ENCODE measurements at places on chromosomes 6 and 20.
A peak's percentile ranks its signal among the peaks of the same experiment; 100 is the strongest.

GRCh38 chr6:137496909-137497720 is 2.9 kb upstream of the OLIG3 start:
- no peak for DNase-seq

DNA sequence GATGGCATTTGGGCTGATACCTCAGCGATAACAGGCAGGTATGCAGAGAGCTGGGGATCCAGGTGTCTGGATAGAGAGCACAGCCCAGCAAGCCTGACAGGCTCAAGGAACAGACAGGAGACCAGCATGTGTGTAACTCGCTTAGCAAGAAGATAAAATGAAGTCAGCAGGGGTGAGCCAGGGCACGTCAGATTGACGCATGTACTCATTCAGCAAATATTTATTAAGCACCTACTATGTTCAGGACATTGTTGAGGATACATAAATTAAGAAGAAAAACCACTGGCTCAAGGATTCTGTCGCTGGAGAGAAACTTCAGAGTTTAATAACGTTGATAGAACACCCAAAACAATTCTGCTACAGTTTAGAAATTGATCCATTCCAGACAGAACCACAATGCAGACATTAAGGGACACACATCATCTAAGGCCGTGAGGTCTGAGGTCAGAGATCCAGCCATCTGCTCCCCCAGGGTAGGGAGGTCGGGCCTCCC is 1.0 kb upstream of the DUSP22 start:
- DNase-seq: peak; percentile 21

- DNase-seq: no peak
These were observed 41.2 kb downstream of the SLX4IP start for GRCh38 chr20:10476319-10476724.

- no peak for DNase-seq
These were observed 28.0 kb downstream of the PEX3 start for GRCh38 chr6:143478479-143479062.

- no peak for DNase-seq
These were observed 66.0 kb downstream of the GPR6 start for GRCh38 chr6:110044096-110044495.

DNA sequence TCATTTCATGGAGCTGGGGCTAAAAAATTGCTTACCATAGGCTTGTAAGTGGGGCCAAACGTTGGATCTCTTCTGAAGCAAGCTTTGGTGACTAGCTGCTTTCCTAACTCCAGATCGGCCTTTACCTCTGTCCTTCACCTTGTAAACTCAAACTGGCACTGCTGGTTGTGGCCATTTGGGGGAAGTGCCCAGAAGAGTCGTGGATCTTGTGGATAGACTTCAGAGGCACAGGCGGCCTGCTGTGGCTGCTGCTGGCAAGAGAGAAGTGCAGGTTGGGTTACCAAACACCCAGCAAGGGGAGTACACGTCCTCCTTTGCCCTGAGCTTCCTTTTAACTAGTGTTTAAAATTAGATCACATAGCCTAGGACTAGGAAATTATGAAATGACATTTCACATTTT is 36.8 kb upstream of the KLHL31 start:
- DNase-seq: no peak

DNA sequence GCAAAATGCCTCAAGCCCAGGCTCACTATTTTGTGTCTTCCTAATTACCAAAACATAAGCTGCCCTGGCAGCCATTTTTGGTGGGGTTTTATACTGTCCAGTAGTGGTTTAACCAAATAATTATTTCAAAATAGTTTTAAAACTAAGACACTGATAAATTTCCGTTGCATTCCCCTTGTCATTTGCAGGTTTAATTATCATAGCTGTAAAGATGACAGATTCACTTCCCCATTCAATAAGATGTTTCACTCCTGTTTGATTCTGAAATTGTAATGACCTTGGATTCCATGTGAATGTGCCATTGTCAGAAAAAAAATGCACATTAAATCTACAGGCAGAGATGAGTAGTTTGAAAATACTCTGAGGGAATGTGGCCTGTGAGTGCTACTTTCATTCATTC is 172.0 kb downstream of the COL9A1 start:
- DNase-seq: no peak

GRCh38 chr6:74902089-74902488 is 303.8 kb downstream of the COL12A1 start:
- no peak for DNase-seq

DNA sequence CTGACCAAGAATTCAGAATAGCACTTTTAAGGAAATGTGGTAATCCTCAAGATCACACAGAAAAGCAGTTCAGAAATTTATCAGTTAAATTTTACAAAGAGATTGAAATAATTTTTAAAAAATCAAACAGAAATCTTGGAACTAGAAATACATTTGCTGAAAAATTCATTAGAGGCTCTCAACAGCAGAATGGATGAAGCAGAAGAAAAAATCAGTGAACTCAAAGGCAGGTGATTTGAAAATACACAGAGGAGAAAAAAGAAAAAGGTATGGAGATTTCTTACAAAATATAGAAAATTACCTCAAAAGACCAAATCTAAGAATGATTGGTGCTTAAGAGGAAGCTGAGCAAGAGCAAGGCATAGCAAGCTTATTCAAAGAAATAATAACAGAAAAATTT is 11.5 kb downstream of the NQO2 start:
- no peak for DNase-seq

DNA sequence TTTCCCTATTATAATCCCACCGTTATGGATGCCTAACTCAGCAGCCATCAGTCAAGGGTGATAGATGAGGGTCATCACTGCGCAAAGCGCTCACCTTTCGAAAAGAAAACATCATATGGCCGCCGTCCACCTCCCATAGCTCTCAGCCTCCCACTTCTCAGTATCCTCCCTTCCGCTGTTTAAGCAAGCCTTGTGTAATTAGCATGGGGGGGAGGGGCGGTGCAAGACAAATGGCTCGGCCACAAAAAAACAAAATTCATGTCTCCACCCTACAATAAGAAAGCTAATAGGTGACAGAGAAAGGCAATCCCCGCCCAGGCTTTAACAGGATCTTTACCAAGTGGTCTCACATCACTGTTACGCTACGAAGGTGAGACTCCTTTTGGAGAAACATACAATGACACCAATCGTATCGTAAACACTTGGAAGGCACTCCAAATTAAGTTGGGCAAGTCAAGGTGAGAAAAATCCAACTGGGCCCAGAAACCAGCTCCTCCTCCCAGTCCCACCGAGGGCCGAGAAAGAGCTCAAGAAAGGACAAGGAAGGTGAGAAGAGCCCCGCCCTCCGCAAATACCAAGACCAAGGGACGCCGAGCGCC is 645 bp downstream of the DDX39B start:
- no peak for DNase-seq

GRCh38 chr6:105940990-105941389 is 145.1 kb upstream of the PRDM1 start:
- DNase-seq: no peak

- no peak for DNase-seq
These were observed 36.7 kb downstream of the LRFN2 start for GRCh38 chr6:40550202-40551101.

DNA sequence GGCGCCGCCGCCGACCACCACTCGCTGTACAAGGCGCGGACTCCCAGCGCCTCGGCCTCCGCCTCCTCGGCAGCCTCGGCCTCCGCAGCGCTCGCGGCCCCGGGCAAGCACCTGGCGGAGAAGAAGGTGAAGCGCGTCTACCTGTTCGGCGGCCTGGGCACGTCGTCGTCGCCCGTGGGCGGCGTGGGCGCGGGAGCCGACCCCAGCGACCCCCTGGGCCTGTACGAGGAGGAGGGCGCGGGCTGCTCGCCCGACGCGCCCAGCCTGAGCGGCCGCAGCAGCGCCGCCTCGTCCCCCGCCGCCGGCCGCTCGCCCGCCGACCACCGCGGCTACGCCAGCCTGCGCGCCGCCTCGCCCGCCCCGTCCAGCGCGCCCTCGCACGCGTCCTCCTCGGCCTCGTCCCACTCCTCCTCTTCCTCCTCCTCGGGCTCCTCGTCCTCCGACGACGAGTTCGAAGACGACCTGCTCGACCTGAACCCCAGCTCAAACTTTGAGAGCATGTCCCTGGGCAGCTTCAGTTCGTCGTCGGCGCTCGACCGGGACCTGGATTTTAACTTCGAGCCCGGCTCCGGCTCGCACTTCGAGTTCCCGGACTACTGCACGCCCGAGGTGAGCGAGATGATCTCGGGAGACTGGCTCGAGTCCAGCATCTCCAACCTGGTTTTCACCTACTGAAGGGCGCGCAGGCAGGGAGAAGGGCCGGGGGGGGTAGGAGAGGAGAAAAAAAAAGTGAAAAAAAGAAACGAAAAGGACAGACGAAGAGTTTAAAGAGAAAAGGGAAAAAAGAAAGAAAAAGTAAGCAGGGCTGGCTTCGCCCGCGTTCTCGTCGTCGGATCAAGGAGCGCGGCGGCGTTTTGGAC is 2.0 kb downstream of the SOX4 start:
- DNase-seq: peak; percentile 28

DNA sequence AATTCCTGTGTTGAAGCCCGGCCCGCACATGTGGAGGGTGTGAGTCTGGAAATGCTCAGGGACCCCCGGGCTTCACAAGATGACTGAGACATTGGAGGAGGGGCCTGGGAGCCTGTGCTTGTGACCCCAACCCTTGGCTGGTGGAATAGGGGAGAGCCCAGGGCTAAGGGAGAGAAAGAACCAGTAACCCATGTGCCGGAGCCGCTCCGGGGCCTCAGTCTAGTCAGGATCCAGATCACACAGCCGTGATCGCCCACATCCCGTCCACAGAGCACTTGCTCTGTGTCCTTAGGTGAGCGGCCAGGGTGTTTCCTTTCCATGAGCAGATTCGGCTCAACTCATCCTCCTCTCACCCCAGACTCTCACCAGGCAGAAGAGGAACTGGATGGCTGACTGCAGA is 152.3 kb upstream of the RPS6KA2 start:
- DNase-seq: no peak

GRCh38 chr6:131175564-131175963 is 40.3 kb downstream of the AKAP7 start:
- DNase-seq: no peak

- DNase-seq: no peak
These were observed 4.0 kb upstream of the TRAM2 start for GRCh38 chr6:52580905-52581304.

- DNase-seq: no peak
These were observed 157.5 kb downstream of the GRM4 start for GRCh38 chr6:33988121-33989015.

DNA sequence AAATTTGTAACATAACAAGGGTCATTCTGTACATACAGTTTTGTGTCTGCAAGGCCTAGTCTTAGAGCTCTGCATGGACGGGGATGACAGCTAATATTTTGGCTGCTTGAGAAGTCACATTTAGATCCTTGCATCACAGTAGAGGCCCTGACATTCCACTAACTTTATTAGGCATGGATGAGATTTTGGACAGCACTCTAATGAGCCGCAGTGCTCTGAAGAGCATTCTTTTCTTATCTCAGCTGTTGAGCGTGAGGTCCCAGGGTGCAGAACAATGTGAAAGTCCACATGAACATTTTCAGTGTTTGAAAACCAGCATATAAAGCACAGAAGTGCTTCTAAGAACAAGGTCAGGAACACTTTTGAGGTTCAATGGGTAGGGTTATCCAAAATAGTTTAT is 58.9 kb downstream of the IPCEF1 start:
- no peak for DNase-seq

DNA sequence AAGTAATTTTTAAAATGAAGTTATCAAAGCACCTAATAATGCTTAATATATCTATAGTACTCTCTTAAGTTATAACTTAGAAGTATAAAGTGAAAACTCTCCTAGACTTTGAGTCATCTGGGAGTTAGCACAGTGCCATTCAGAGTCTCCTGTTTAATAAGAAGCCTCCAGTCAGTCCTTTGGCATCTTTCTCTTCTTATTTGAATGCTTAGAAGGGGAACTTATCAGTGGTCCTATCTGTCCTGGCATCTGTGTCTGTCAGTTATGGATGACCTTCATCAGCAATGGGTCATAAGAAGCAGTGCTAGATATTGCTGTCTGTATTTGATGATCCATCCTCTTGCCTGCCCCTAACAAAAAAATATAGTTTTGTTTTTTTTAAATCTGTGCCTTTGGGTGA is 15.2 kb downstream of the TMEM200A start:
- no peak for DNase-seq

DNA sequence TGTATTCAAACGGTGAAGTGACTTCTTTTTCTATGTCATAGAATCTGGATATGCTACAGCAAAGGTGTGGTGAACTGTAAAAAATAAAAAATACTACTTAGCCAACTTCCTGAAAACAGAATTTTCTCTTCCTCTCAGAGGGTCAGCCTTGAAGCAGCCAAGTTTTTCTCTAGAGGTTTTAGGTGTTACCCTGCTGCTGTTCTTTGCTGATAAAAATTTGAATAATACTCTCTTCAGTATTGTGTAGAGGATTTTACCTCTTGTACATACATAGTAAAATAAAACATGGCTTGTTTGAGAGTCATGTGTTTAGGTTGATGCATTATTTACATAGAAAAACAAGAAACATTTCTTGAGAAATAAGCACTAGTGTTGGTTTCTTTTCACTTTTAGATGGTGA is 458.4 kb downstream of the TBC1D32 start:
- no peak for DNase-seq

- no peak for DNase-seq
These were observed 211.2 kb upstream of the MARCKS start for GRCh38 chr6:113645986-113646385.

- no peak for DNase-seq
These were observed 11.8 kb downstream of the UNC5CL start for GRCh38 chr6:41027241-41027640.

GRCh38 chr6:150091476-150091875 is 22.6 kb upstream of the ULBP3 start:
- no peak for DNase-seq

DNA sequence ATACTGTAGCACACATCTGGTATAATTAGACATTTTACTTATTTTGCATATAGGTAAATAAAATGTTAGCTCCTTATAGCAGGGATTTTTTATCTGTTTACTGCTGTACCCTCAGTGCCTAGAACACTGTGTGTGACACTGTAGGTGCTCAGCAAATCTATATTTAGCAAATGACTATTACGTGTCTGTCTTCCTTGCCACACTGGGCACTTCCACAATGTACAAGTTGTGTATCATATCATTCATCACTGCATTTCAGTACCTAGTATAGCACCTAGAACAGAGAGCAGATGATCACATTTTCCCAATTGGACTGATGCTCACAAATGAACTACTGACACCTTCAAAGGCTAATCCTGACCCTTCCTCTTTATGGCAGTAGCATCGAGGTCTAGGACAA is 115.6 kb downstream of the MYB start:
- no peak for DNase-seq

DNA sequence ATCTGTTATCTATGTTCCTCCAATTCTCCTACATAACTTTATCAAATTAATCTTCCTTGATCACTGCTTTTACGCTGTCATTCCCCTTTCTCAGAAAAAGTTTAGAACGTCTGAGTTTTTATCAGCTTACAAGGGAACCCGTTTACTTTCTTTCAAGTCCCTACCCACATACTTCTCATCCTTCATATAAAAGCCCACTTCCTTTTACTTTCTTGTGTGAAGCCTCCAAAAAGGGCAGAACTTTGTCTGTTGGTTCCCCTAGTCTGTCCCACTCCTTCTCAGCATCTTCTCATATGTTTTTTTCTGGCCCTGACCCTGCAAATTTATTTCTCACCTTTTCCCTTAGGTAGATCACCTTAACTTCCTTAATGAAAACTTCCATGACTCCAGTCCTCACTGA is 106.1 kb downstream of the TFAP2B start:
- no peak for DNase-seq
